ENCODE measurements at places on chromosomes 7 and 10.

DNA sequence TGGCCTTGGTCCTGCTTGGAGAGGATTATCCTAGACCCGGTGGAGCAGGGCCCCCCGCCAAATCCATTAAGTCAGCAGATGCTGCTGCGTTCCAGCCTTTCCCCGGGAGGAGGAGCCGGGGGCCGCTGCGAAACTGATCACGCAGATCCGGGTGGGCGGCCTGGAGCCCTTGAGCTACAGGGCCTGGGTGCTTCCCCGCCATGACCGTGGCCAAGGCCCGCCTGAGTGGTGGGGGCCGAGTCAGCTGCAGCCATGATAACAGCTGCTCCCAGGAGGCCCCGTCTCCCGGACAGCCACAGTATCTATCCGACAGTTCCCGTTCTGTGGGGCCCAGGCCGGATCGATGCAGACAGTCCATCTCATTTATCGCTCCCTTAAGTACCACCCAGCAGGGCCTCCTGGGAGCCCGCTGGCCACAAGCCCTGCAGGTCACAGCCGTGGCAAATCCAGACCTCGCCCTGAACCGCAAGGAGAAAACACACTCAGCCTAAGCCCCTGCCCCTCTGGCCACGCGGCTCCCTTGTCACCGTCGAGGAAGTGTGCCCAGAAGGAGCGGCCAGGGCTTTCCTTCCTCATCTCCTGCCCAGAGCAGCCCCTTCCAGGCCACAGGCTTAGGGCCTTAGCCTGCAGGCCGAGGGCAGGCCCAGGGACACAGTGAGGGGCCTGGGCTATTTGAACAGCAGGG lies 34.4 kb upstream of the SLC29A4 start:
- no peak for DNase-seq

DNA sequence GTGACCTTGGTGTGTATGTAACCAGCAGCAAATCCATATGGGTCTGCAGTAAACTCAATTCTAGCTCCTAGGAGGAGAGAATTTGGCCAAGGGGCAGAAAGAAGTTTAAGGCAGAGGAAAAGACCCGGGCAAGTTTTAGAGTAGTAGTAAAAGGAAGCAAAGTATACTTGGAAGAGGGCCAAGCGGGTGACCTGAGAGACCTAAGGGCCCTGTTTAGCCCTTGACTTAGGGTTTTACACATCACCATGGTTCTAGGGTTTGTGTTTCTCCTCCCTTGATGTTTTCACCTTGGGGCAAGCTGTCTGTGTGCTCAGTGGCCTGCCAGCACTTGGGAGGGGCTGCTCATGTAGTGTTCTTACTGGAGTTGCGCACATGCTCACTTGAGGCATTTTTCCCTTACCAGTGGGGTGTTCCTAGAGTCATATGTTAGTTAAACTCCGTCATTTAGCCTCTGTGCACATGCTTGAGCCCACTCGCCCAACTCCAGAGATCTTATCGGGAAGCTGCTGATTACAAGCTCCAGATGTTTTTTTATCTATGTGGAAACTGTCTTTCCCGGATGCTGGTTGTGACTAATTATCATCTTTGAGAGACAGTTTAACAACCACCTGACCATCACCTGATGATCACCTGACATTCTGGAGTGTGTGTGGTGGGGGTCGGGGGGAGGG lies 137.6 kb upstream of the PRSS1 start:
- DNase-seq: no peak

- no peak for DNase-seq
These were observed 427.0 kb downstream of the PHTF2 start for GRCh38 chr7:78225534-78225933.

DNA sequence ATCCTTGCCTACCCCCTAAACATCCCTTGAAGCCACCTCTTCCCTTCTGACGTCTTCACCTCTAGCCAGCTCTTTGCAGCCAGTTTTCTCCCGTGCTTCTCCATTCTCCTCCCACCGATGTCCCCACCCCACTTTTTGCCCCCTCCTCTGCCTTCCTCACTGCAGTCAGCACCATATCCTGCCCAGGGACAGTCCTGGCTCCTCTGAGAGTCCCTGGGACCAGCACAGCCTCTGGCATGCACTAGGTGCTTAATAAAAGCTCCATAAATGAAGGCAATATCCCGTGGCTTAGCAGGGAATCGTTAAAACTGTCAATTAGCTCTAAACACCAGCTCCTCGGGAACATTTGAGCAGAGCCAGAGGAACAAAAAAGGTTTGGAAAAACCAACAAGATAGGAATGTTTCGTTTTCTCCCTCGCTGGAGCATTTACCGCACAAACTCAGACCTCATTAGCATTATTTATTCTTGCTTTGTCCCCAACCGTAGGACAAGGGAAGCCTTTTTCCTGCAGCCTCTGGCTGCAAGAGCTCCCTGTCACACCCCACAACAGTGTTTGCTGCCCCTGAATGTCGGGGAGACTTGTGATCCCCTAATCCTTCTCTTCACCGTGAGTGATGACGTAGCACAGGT lies 16.1 kb downstream of the MYL10 start:
- DNase-seq: no peak

DNA sequence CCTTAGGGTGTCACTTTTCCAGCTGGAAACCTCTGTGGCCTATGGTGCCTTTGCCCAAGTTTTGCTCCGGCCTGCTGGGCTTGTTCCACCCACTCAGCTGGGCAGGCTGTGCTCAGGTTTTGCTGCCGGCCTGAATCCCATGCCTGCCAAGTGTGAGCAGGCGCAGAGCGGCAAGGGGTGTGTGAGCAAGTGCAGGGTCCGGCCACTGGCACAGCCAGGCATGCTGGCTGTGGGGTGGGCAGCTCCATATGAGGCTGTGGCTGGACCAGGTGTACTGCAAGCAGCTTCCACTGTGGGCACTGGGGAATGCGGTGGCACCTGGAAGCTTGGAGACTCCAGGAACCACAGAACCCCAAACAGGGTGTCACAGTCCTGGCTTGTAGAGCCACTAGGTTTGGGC lies 92.1 kb downstream of the AUTS2 start:
- no peak for DNase-seq

DNA sequence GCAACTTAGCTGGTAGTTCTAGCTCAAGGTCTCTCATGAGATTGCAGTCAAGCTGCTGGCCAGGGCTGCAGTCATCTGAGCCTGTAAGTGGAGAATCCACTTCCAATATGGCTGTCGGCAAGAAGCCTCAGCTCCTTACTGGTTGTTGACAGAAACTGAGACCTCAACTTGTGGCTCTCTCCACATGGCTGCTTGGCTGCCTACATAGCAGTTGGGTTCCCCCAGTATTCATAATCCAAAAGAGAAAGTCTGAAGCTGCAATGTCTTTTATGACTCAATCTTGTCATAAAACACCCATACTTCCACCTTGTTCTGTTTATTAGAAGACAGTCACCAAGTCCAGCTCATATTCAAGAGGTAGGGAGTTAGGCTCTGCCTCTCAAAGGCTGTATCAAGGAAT lies 334.9 kb upstream of the KMT2E start:
- no peak for DNase-seq

DNA sequence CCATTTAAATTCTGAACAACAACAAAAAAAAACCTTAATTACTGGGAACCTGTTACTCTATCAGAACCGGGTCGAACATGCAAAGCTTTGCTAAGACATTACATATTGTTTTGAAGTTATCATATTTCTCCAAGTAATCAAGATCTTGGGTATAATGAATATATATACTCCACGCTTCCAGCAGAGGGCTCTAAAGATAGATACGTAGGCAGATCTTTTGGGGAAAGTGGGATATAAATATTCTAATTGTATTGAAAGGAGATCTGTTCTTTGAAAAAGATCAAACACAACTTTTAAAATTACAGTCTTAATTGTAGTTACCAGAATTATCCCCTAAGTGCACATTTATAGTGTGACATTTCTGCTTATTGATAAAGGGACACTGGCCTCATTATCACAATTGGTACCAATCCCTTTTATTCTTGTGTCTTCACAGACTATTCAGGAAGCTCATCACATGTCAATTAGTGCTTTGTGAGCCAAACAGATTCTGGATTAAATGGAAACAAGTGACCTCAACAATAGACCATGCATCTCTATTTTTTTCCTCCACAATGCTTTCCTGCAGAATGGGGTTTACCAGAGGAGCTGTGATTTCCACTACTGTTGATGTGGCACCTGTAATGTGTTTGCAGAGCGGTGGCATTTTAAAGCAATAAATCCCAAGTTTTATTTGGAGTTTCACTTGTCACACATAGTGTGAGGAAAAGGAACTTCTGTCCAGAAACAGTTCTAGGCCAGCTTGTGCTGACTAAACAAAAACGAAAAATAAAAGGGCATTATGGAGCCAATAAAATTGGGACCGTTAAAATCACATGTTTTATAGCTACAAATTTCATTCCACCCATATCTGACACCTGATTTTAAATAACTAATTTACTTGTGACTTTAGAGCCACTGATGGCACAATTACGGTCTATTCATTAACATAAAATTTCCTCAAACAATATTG lies 122.4 kb downstream of the CTTNBP2 start:
- DNase-seq: no peak

DNA sequence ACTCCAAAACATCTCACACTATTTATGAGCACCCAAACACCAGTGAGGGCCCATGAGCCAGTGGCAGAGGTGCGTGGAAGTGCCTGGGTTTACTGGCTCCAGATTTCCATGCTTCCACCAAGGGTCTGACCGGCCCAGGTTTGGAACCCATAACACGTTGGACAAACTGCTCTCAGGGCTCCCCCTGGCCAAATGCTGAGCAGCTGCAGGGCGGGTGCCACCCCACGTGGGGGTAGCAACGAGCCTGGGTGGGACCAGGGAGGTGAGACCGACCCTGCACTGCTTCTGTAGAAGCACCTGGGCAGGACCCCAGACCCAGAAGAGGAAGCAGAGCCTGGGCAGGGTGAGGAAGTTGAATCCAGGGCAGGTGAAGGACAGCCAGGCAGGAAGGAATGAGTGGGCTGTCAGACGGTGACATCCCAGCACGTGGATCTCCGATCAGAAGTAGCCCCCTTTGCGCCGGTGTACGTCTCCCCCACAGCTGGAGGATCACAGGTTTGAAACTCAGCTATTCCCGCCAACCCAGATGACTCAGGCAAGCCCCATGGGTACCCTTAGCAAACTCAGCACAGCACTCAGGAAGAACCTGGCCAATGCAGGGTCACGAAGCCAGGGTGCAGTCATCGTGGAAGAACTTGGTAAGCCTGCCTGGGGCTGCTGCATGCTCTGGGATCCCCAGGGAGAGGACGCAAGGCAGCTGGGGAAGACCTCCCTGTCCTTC lies 100.4 kb upstream of the DDC start:
- DNase-seq: no peak

DNA sequence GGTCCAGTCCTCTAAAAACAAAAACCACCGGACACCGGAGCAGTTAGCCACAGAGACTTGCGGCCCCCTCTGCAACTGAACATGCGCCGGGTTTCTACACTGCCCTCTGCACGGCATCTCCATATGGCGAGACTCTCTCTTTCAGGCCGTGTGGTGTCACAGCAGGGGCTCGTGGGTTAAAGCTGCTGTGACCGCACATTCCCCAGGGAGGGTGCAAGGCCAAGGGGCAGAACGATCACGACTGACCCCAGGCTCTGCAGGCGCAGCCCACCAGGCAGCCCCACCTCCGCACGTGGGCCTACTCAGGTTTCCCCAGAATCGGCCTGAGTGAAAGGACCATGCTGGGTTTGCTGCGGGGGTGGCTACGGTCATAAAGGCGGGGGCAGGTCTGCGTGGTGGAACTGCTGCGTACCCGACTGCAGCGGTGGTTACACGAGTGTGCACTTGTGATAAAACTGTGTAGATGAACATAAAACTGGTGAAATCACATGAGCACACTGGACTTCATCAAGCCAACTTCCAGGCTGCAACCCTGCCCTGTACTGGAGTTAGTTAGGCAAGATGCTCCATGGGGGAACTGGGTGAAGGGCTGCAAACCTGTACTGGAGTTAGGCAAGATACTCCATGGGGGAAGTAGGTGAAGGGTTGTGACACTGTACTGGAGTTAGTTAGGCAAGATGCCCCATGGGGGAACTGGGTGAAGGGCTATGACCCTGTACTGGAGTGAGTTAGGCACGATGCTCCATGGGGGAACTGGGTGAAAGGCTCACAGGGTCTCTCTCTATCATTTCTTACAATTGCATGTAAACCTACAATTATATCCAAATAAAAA lies 81.4 kb upstream of the PPP2R2D start:
- no peak for DNase-seq

GRCh38 chr7:48025624-48026023 lies 3.3 kb downstream of the SUN3 start:
- no peak for DNase-seq

GRCh38 chr7:92413550-92413949 lies 33.7 kb upstream of the GATAD1 start:
- DNase-seq: no peak

- no peak for DNase-seq
These were observed 15.1 kb downstream of the TRUB1 start for GRCh38 chr10:114953047-114953446.

GRCh38 chr10:1782841-1783240 lies 45.5 kb upstream of the ADARB2 start:
- no peak for DNase-seq

DNA sequence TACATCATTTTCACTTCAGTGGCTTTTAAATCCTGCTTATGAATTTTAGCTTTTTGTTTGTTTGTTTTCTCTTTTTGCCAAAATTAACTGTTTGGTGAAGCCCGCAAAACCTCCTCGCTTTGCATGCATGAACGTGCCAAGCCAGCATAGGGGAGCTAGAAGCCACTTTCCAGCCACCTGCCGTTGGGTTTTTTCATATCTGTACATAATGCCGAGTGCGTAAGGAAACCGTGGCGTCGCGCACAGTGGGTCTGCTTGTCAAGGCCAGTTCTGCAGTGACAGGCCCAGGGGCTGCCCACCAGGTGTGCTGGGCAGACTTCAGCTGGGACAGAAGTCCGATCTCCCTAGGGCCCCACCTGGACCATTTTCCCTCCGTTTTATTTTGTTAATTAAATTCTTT lies 41.1 kb downstream of the WIPI2 start:
- no peak for DNase-seq

DNA sequence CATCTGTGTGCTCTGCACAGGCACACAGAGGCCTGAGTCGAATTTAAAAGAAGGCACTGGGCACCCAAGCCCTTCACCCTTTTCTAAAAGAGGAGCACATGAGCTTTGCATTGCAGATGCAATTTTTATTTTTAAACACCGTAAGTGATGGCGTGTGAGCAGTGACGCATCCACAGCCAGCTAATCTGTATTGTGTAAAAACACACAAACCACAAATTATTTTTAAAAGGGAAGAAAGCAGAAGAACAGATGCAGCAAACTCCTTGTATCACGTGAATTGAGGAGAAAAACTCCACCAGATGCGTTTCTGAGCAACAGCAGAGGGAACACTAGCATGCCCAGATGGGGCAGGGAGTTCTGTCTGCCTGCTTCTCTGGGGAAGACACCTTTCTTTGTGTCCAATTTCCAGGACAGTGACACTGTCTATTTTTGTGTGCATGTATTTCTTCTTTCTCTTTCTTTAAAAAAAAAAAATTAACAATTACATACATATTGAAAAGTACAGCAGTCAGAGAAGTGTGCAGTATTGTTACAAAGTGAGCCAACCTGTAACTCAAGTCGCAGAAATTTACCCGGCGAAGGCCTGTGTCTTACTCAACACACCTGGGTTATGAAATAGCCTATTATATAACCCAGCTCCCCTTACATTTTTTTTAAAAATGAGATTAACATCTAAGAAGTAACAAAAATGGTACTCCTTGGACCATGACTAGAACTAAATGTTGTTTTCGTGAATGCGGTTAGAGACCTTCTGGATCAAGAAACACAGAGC lies 39.2 kb downstream of the EEPD1 start:
- DNase-seq: no peak

Measured in activated naive CD8-positive, alpha-beta T cell treated with anti-CD3 and anti-CD28 coated beads, Interleukin-2, amount 50 U/mL, for 16 hours (primary cell).